Right ventricle myocardium inferior (tissue), 1 donor: ENCODE measurements at places on chromosomes 4 and X.

- DNase-seq = no peak
These were observed 24.8 kb upstream of the EOLA2 start for GRCh38 chrX:149962859-149963757.

DNA sequence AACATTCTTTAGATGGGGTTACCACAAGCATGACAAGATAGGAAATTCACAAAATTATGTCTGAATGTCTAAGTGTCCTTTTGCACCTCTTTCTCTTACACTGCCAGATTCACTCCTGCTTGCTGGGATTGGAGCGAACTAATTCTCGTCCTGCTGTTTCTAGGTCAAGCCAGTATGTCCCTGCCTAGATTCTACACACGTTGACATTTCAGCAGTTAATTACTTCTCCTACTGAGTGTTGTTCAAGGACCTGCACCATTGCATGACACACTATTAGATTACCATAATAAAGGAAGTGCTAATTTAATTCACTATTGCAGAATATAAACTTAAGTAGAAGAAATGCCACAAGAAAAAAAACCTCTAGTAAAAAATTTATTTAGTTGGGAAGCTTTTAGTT is 1911.7 kb downstream of the PCDH7 start:
- no peak for DNase-seq

DNA sequence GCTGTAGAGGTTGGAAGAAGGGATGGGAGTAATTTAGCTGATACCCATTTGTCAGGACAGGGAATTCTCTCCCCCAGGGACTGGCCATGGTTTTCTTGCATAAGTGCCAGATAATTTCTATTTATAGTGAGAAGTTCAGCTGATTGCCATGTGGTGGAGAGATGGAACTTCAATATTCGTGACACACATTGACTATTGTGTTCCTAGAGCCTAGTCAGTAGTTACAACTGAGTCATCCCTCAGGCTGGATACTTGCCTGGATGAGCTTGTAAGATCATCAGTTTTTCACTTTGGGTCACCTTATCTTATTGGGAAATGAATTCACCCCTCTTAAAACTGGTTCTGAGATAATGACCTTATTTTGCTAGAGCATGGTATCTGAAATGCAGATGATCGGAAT is 32.2 kb downstream of the CFAP299 start:
- no peak for DNase-seq

DNA sequence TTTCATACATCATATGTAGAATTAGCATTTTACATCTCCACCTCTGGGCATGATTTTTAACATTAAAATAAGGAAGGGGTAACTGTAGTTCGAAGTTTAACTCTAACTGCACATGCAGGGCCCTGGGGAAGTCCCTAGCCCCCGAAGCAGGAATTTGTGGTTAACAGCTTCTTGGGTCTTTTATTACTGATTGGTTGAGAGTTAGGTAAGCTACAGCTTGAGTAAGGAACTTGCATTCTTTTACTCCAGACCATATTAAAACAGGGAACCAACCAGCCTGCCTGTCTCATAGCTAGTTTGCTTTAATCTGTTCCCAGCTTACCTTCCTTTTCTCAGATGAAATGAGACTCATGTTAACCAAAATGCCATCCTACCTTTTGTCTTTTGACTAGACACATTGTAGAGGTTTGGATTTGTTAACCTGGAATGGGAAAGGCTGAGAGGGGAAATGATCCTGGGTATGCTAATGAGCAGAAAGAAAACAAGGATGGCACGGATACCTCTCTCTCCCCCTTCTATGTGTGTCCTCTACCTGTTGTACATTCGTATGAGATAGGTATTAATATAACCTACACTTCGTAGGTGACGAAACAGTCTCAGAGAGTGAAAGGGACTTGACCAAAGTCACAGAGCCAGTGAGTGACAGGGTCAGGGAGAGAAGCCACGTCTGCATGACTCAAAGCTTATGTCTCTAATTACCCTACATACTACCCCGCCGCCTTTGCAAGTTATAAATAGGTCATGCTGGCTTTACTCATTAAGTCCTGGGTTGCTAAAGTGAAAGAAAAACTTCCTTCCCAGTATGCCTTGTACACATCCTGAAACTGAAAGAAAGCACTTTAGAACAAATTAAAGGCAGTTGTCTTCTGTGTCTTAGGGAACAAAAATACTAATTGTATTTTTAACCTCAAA is 119.5 kb upstream of the AFF2 start:
- no peak for DNase-seq

DNA sequence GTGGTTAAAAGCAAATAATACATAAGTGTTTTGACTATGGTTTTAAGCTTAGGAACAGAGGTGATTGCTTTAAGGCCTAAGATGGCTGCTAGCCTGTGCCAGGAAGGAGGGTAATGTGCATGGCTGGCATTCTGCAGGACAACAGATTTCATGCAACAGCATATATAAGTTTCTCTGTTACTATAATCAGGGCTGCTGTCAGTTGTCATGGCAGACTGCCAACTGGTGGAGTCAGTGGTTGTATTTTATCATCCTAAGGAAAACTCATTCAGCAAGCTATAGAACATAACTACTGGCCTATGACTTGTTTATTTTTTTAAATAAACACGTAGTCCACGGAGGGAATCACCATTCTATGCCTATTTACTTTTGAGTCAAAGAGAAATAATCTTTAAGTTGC is 77.7 kb upstream of the DCAF8L1 start:
- DNase-seq = no peak

- DNase-seq = no peak
These were observed 890 bp downstream of the RASSF6 start for GRCh38 chr4:73619346-73619745.

- no peak for DNase-seq
These were observed 8.3 kb upstream of the CPE start for GRCh38 chr4:165370530-165370929.

DNA sequence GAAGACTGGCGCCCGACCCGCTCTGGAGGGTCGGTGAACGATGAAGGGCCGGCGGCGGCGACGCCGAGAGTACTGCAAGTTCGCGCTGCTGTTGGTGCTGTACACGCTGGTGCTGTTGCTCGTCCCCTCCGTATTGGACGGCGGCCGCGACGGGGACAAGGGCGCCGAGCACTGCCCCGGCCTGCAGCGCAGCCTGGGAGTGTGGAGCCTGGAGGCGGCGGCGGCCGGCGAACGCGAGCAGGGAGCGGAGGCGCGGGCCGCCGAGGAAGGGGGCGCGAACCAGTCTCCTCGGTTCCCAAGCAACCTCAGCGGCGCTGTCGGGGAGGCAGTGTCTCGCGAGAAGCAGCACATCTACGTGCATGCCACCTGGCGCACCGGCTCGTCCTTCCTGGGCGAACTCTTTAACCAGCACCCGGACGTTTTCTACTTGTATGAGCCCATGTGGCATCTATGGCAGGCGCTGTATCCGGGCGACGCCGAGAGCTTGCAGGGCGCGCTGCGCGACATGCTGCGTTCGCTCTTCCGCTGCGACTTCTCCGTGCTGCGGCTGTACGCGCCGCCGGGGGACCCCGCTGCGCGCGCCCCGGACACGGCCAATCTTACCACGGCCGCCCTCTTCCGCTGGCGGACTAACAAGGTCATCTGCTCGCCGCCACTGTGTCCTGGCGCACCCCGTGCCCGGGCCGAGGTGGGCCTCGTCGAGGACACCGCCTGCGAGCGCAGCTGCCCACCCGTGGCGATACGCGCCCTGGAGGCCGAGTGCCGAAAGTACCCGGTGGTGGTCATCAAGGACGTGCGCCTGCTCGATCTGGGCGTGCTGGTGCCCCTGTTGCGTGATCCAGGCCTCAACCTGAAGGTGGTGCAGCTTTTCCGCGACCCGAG is 568 bp downstream of the CHST7 start:
- peak; percentile 78 for DNase-seq

DNA sequence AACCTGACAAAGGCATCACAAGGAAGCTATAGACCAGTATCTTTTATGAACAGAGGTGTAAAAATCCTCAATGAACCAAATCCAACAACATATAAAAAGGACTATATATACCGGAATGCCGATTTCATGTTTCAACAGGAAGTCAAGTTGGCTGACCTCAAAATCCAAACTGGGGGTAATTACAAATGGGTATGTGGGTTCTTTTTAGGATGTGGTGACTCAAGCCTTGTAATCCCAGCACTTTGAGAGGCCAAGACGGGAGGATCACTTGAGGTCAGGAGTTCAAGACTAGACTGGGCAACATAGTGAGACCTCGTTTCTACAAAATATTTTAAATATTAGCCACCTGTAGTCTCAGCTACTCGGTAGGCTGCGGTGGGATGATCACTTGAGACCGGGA is 10.4 kb downstream of the PRSS48 start:
- DNase-seq = no peak

GRCh38 chr4:111362941-111363361 is 740.1 kb upstream of the PITX2 start:
- DNase-seq = no peak

GRCh38 chr4:140095694-140096482 is 58.1 kb downstream of the MAML3 start:
- DNase-seq = no peak

GRCh38 chrX:63282077-63282476 is 69.1 kb downstream of the SPIN4 start:
- DNase-seq = no peak

- peak; percentile 21 for DNase-seq
These were observed 66.3 kb upstream of the MSN start for GRCh38 chrX:65601126-65601525.

DNA sequence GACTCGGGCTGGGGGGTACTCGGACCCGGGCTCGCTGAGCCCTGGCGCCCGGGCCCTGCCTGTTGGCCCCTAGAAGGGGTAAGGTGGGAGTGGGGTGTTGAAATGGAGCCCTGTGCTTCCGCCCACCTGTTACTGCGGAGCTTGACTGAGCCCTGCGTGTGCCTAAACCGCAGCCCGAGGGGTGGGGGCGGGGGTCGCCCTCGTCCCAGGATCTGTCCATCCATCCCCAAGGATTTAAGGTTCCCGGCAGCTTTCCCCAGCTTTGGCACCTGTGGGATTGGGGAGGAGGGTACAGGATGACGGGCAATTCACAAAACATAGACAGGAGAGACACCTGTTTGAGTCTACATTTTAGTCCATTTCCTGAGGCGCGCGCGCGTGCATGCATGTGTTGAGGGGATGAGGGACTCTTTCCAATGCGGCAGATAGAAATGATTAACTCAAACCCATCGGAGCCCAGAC is 779 bp downstream of the GABRQ start:
- no peak for DNase-seq

DNA sequence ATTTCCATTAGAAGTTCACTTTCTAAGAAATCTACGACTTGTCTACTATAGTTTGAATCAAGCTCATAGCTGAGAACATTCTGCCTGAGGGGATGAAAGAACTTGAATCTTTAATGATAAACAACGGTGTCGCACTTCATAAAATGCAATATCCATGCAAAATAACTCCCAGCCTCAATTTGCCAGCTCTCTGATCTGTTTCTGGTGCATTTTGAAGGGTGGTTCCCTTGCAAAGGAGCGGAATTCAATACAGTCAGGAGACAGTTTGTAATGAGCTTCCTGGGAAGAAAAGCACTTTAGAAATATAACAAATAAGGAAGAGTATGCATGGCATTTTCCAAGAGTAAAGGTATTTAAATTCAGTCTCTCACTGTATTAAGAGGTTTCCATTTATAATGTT is 80.0 kb downstream of the PCYT1B start:
- no peak for DNase-seq

DNA sequence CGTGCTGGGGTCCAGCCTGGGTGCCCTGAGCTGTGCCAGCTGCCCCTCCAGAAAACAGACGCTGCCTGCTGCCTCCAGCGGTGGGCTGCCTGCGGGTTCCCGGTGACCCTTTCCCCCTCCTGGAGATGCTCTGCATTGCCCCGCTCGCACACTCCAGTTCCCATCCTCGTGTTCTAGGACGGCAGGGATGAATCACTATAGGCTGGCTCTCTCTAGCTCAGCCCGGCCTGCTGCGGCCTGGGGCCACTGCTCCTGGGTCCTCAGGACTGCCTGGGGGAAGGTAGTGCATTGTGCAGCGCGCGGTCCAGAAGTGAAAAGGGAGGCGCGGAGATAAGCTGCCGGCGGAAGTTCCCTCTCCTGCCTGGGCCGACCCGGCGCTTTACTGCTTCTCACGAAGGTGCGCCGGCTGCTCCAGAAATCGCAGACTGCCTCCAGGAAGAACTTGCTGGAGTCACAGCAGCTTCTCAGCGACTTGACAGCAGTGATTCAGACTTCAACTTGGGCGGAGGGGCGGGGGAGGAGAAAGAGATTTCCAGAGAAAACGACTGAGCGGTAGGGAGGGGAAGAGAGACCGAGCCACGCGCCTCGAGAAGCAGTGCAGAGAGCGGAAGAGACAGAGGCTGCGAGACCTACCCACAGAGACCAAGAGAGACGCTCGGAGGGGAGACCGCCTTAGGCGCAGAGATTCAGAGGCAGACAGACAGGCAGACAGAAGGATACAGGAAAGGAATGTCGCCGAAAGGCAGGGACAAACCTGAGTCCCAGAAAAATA is 6.7 kb upstream of the MSX1 start:
- no peak for DNase-seq

- no peak for DNase-seq
These were observed 299.0 kb downstream of the KCNIP4 start for GRCh38 chr4:21649391-21650090.

DNA sequence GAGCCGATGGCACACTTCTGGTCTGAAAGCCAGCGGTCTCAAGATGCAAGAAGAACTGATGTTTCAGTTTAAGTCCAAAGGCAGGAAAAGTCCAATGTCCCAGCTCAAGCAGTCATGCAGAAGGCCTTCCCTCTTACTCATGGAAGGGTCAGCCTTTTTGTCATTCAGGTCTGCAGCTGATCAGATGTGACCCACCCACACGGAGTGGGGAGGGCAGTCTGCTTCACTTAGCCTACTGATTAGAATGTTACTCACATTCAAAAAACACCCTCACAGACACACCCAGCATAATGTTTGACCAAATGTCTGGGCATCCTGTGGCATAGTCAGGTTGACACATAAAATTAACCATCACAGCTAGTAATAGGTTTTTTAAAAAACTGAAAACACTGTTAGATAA is 6.6 kb downstream of the HCCS start:
- no peak for DNase-seq

GRCh38 chr4:132669786-132670185 is 479.3 kb upstream of the PCDH10 start:
- DNase-seq = no peak

- DNase-seq = peak; percentile 88
These were observed 7.8 kb upstream of the SH3TC1 start for GRCh38 chr4:8191136-8191747.

GRCh38 chrX:136165406-136165805 is 18.1 kb downstream of the FHL1 start:
- DNase-seq = no peak

DNA sequence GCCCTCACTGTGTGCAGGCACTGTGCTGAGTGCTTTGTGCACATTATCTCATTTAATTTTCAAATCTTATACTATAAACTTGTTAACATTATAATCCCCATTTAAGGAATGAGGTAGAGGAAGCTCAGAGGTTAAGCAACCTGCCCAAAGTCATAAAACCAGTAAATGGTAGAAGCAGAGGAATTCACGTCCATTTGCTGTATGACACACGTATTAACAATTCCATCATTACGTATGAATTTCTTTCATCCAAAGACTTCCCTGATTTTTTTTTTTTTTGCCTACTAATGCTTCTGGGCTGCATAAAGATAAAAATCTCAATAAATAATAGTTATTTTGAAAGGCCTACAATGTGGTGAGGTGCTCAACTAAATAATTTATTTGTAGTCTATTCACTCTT is 64.5 kb upstream of the H2AZ1 start:
- DNase-seq = no peak

- no peak for DNase-seq
These were observed 33.6 kb downstream of the ZNF330 start for GRCh38 chr4:141254326-141254725.

- DNase-seq = no peak
These were observed 74.7 kb downstream of the UGT8 start for GRCh38 chr4:114673306-114673705.
